ENCODE measurements at places on chromosomes 3 and 15.

GRCh38 chr15:63972801-63973200 is 73.5 kb downstream of the DAPK2 start:
- DNase-seq, result no peak

- DNase-seq, result no peak
Measured at GRCh38 chr3:193737191-193737751, 144.3 kb downstream of the OPA1 start.

GRCh38 chr15:57951328-57951932 is 114.1 kb downstream of the ALDH1A2 start:
- no peak for DNase-seq

DNA sequence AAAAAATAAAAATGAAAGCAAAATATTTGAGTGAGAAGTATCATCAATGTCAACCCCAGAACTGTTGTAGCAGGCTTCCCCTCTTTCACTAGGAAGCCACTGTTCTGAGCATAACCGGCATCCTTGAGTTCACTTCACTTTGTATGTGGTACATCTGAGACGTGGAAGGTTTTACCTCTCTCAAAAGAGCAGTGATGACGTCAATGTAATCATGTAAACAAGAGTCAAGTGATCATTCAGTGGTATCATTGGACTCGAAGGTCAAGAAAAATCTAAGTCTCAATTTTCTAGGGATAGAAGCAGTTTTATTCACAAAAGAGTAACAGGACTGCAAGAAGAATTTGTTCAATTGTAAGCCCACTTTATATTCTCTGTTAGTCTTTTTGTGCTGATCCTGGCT is 339.8 kb upstream of the THRB start:
- DNase-seq, result no peak

DNA sequence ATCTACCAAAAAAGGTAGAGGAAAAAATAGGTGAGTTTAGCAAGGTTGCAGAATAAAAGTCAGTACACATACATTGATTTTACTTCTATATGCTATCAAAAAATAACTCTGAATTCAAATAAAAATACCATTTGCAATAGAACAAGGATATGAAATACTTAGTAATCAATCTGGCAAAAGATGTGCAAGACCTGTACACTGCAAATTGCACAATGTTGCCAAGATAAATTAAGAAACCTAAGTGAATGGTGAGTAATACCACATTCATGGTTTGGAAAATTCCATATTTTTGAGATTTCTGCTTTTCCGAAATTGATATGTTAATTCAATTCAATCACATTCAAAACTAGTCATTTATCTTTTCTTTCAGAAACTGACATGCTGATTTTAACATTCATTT is 464.8 kb downstream of the EPHA3 start:
- DNase-seq, result no peak

DNA sequence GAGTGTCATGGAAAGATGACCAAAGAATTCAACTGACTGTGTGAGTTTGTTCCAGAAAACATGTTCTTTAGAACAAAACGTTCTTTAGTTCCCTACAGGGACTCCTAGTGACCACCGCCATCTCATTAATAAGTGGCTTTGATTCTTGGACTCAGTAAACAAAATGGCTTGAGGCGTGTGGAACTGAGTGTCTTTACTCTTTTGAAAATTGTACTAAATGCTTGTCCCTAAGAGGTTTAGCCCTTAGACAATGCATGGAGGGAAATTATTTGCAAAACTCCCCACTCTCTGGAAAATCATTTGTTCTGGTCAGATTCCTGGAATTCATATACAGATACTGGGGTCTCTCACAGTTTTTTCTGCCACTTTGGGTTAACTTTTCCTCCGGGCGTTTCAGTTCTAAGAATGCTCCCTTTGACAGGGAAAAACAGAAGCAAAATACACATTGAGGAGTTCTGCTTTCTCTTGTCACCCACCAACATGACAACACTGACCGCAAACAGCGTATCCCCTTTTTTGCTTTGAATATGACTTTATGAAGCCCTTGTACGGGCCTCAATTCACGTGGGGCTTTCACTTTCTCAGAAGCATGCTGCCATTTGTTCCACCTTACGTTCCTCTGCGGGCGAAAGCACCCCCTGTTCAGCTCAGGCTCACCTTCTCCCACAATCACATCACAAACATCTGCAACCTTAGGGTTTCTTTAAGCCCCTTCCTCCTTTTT is 15.3 kb upstream of the NRROS start:
- no peak for DNase-seq

Data from astrocyte of the spinal cord (primary cell).